ENCODE measurements at places on chromosomes 2 and 18.

- peak; percentile 22 for DNase-seq
Measured at GRCh38 chr18:49819823-49820671, 6.7 kb upstream of the ACAA2 start.

DNA sequence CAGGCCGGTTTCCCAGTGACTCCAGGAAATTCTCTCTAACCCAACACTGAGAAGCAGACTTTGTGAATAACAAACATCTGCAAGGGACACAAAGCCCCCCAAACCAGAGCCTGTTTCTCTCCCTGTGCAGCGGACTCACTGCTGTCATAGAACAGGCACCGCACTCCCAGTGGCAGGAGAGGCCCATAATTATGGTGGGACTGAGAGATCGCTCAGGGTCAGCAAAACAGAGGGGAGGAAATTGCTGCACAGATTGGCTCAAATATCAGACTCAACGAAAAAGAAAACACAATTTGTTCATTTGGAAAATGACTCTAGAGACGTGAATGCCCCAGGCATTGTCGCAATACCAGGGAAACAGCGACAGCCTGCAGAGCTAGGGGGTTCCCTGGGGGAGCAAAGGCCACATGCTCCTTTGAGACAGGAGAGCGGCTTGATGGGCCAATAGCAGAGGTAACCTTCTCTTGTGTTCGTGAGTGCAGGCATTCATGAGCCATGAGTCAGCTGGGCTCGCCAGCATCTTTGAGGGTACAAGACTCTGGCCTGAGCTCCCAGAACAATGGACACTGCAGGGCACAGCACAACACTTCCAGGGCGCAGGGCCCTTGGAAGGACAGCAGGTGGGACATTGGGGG is 143.3 kb upstream of the KLHL29 start:
- no peak for DNase-seq

- no peak for DNase-seq
Measured at GRCh38 chr2:52936029-52936428, 831.6 kb upstream of the CHAC2 start.

GRCh38 chr2:28833740-28834470 is 23.3 kb downstream of the SPDYA start:
- no peak for DNase-seq

DNA sequence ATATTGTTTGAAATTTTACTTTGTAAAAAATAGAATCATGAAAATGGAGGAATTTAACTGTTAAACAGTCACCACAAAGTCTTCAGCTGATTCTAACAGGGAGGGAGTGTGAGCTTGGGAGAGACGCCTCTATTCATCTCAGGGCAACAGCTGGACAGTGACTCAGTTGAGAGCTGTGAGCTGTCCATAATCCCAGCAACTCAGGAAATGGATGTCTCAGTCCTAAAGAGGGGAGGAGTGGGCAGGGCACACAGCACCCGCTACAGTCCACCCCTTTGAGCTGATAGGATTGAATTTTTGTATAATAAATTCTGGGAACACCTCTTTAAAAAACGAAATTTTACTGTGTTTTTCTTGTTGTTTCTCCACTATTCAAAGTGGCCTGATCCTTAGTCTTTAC is 255.1 kb upstream of the THUMPD2 start:
- no peak for DNase-seq

DNA sequence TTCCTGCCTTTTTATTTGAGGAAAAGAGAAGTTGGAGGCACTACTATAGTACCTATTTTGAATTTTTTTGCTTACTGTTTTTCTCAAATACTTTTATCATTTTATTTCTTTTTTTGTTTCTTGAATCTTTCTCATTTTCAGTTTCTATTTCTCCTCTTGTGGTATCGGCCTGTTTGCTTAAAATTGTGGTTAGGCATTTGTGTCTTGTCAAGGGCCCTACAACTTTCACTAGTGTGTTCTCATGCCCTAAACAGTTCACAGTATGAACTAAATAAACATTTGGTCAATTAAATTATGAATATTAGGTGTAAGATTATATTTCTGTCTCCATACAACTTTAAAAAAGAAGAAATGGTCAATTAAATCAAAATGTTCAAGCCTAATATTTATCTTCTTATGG is 613.5 kb downstream of the MBD2 start:
- DNase-seq, result no peak

- no peak for DNase-seq
Measured at GRCh38 chr2:217928324-217929181, 74.2 kb downstream of the TNS1 start.

DNA sequence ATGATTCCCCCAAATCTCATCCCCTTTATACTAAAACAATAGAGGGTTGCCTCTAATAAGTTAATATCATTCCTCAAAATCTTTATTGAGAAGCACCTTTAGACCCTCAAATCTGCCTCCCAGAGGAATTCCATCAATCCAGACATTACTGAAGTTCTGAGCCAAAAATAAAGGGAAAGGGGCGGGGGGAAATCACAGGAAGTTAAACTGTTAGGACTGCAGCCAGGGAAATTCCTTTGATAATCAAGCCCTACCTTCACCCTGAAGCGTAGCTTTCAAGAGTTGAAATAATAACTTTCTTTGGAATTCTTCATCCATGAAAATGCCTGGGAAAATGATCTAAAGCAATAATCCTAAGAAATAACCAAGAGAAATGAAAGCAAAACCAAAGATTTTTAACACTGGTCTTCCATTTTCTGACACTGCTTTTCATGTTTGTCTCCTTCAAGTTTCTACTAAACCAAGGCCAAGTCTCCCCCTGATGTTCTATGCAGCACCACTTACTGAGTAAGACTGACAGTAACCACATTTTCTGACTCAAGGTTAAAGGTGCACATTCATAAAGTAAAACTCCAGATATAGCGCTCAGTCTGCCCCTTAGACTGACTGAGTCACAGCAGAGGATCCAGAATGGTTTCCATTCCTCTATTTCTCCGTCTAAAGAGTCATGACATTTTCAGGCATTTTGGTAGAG is 78.2 kb downstream of the TCF4 start:
- no peak for DNase-seq

DNA sequence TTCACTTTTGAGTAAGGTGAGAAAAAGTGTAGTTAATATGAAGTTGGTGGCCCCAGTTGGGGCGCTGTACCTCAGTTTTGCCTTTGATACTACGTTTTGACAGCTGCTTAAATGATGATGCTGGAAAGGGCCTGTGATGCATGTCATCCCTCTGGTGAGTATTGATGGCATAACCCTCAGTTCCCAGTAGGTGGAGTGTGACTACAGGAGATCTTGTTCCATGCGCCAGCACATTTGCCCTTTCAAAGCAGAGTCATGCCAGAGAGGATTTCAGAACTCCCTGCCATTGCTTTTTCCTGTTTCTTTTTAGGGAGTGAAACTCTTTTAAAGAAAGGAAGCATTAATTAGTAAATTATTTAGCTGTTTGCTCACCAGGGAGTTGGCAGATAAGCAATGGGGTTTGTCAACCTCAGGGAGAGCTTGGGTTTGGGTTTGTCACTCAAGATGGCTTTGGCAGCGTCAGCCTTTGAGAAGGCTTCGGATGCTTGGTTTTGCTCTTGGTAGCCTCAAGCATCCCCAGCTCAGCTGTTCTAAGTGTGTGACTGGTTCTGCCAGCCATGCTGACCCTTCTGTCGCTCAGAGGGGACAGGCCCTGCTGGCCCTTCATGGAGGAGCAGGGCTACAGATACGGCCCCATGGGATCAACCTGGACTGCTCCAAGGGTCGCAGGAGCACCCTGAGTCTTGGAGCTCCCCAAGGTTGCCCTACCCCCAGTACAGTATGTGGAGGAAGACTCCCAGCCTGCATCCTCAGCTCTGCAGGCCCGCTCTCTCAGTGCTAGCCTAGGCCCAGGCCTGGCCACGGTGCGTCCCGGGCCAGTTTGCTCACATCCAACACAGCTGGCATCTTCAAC is 29.1 kb downstream of the ARMC9 start:
- DNase-seq, result peak; percentile 24

GRCh38 chr2:107222466-107222865 is 336.5 kb upstream of the ST6GAL2 start:
- no peak for DNase-seq

DNA sequence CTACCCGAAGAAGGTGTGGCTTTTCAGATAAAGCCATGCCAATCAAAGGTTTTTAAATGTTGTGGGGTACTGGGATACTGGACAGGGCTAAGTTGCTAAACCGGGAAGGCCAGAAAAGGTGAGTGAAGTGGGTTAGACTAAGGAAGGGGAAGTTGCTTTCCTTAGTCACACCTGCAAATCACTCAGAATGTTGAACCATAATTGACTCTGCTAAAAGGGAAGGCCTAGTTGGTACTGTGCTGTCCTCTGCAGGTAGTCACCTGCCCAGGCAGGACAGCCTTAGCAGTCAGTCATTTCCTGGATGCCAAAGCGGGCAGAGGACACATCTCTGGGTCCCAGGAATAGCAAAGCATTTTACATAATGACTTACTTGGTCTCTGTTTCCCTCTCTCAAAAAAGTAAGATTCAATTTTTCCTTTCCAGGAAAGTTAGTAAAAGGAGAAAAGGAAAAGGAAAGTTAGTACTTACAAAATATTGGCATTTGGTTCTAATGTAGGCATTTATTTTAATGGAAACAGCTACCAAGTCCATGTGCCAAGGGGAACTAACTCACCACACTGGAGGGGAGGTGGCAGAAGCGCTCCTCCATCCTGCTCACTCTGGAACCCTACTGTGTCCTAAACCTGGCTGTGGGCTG is 60.3 kb downstream of the RFTN2 start:
- DNase-seq, result no peak

DNA sequence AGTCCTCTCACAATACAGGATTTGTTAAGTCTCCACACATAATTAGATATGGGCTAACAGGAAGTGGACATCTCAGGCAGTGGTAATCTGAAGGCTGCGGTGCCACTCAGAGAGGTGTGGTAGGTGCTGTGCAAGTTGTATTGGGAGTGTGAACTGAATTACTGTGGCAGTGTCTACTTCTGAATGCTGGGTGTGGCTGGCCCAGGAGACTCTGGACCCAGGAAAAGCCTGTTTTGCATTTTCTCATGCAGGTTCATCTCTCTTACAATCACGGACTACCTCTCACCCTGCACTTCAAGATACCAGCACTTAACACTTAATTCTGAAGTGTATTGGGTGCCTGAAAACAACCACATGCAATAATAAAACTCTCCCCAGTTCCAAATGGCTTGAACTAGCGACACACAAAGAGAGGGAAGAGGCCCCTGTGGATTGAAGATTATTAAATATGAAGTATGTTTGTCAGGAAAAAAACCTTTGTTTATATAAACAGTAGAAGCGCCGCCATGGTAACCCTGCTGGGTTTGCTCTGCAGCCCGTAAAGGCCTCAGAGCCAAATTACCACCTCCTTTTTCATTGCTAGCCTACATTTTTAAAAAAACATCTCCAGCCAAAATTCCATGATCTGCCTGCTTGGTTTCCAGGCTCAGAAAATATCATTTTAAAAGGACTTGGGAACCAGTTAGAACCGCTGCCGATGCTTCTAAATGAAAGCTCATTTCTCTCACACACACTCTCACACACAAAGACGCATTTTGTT is 77.5 kb downstream of the GFPT1 start:
- no peak for DNase-seq

GRCh38 chr2:885230-886071 is 65.2 kb upstream of the SNTG2 start:
- DNase-seq, result no peak

DNA sequence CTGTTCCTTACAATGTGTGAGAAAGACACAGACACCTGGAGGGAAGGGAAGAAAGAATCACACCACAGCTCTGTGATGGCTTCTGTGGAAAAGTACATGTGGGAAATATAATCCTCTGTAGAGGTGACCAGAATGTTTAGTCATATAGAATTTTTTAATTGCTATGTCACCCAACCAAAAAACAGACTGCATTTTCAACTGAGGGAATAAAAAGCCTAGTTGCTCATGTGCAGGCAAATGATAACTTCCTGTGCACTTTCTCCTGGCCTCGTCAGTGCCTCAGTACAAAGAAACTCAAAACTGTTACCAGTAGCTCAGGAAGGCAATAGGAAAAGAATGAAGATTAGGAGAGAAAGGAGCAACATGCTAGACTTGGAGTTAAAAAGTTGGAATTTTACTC is 326.8 kb downstream of the OSR1 start:
- DNase-seq, result no peak

DNA sequence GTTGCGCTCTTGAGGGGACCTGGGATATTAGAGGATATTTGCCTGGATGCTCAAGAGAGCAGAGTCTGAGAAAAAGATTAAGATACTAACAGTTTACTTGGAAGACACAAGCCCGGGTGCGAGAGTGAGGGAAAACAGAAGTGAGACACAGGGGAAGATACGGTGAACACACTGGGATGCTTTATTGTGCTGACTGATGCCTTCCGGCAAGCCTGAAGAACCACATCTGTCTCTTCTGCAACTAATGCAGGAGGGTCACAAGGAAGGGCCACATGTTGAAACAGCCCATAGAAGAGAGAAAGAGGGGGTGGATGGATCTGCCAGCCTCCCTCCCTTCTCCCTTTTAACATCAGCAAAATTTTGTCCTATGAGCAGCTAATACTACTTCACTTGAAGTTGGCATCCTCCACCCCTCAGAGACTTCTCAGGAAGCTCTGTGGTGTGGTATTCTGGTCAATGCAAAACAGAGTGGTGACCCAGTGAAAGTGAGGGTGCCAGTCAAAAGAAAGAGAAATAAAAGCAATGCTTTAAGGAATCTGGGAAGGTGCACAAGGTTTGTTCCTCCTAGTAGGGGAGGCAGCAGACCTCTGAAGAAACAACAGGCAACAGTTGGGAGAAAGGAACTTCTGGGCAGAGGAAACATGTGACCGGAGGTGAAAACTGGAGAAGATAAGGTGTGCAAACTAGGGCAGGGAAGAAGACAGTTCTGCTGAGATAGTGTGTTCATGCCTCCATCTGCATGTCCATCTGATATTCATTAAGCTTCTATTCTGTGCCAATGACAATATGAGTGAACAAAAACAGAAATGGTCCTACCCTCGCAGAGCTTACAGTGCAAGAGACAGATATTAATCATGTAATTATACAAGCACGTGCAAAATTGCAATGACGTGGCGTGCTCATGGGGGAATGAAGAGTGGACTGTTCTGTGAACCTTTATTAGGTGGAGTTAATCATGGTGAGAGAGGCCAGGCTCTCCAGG is 107.1 kb downstream of the LYPD6B start:
- no peak for DNase-seq

GRCh38 chr2:169659320-169659719 is 34.9 kb downstream of the CFAP210 start:
- DNase-seq, result no peak

DNA sequence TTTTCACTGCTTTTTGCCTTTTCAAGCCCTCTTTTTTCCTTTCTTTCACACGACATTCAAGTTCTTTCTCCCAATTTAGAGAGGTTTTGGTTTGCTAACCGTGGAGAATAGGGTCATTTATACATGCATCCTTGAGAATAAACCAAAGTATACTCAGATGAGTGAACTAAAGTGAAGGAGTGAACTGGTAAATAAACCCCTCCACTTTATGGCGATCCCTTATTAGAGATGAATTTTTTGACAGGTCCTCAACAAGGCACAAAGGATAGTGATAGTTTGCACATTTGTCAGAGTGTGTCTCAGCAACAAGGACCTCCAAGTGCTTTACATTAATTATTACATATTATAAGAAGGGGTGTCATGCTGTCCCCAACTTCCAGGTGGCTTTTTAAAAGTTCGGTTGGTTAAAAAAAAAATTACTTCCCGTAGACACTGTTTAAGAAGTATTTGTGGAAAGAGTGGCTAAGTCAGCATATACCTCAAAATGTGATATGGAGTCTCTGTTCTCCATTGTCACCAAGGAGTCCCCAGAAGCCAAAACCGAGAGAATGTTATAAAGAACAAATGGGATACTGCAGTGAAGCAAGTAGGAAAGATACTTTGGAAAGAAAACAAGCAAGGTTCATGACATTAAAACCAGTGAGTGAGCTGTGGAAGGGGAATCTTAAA is 1.7 kb upstream of the SLC40A1 start:
- no peak for DNase-seq

- no peak for DNase-seq
Measured at GRCh38 chr2:15253247-15253646, 307.9 kb downstream of the NBAS start.
